ENCODE measurements at places on chromosomes 3 and 15.

DNA sequence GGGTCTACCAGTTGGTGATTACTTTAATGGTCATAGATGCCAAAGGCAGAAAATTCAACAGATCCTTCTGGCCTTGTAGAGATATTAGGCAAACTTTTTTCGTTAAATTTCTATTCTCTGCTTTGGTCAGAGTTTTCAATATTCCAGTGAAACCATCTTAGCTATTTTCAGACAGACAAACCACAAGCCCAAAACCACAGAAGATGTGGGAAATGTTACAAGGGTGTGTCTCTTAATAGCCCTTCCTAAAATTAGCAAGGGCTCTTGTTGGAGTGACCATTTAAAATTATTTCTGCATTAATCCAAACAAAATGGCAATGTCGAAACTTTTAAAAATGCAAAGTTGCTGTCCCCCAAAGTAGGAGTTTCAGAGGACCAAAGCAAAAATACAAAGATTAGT is 102.8 kb downstream of the ARRDC4 start:
- DNase-seq, result no peak

DNA sequence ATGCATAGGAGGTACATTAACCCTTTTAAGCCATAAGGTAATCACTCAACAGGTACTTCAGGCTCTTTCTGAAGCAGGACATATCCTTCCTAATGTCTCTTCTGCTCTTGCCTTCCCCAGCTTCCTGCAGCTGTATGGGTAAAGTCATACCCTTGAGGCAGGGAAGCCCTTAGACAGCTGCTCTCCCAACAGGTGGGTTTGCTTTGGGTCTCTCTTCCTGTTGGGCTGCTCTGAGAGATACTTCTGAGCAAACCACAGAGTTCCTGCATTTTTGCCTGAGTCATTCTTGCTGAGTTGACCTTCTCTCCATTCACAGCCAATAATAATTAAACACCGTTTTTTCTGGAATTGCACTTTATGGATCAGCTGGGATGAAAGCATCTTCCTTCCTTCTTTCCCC is 2.0 kb upstream of the TRAT1 start:
- no peak for DNase-seq

DNA sequence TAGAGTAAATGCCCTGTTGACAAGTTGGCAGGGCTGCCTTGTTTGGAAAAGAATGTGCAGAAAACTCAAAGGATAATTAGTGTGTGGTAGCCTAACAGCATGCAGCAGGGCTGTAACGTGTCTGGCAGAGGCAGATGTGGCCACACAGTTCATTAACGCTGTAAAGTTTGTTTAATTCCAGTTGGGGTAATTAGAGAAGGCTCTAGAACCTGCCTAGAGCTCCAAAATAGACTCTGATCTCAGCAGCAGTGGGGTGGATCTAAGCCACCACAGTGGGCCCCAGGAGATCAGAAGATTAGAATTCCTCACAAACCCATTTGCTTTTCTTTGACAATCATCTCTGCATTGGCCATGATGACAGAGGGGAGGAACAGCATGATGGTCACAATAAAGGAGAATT is 65.1 kb upstream of the LEKR1 start:
- no peak for DNase-seq

- DNase-seq, result no peak
Observed at GRCh38 chr15:90078965-90079364, 23.3 kb downstream of the IDH2 start.

- no peak for DNase-seq
Observed at GRCh38 chr3:97884586-97885123, 62.8 kb downstream of the CRYBG3 start.

Measured in HuH-7.5 (cell line).